ENCODE measurements at places on chromosomes 11 and 22.

- no peak for DNase-seq
Measured at GRCh38 chr11:764322-765024, 12.8 kb downstream of the GATD1 start.

GRCh38 chr11:32434356-32435151 is 785 bp downstream of the WT1 start:
- DNase-seq, result no peak

DNA sequence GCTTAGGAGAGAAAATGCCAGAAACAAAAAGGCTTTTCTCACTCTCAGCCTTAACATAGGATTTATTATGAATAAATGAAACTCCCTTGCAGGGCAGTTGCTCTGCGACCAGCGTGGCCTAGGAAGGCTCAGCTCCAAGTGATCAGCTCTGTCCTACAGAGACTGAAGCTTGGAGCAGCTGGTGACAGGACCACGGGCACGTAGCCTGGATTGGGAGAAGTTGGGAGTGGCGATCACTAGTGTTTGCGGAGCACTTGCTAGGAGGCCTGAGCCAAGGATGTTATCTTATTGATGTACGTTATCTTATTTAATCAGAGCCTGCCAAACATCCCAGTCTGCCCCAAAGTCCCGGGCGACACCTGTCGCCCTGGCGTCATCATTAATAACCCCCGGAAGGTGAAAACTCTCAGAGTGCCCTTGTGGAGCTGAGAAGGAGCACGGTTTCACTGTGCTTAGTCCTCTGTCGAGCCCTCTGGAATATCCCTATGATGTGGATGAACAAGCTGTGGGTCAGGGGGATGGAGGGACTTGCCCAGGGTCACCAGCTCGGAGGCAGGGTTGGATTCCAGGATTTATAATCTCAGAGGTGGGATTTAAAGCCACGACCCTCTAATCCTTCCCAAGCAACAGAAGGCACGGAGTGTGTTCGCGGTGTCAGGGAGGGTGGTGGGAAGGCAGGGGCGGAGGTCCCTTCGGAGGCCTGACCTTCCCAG is 40.8 kb upstream of the SMIM38 start:
- DNase-seq, result no peak

- DNase-seq, result no peak
Measured at GRCh38 chr11:61460986-61461385, 31.1 kb downstream of the SDHAF2 start.

- DNase-seq, result no peak
Measured at GRCh38 chr11:126361400-126361799, 5.9 kb downstream of the ST3GAL4 start.

- DNase-seq, result no peak
Measured at GRCh38 chr11:114089748-114090147, 30.2 kb downstream of the ZBTB16 start.

DNA sequence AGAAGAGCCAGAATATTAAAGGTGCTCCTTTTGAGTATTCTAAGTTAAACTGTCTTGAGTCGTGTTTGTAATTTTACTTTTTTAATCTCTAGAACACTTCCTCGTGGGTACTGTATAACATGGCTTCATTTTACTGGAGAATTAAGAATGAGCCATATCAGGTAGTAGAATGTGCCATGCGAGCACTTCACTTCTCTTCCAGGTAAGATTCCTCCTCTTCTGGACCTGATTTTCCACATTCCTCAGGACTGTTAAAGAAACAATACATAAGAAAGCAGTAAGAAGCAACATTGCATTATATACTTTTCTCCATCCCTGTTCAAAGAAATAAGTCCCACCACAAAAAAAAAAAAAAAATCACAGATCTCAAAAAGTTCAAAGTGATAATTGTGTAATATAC is 37.9 kb downstream of the TTC17 start:
- DNase-seq, result no peak

DNA sequence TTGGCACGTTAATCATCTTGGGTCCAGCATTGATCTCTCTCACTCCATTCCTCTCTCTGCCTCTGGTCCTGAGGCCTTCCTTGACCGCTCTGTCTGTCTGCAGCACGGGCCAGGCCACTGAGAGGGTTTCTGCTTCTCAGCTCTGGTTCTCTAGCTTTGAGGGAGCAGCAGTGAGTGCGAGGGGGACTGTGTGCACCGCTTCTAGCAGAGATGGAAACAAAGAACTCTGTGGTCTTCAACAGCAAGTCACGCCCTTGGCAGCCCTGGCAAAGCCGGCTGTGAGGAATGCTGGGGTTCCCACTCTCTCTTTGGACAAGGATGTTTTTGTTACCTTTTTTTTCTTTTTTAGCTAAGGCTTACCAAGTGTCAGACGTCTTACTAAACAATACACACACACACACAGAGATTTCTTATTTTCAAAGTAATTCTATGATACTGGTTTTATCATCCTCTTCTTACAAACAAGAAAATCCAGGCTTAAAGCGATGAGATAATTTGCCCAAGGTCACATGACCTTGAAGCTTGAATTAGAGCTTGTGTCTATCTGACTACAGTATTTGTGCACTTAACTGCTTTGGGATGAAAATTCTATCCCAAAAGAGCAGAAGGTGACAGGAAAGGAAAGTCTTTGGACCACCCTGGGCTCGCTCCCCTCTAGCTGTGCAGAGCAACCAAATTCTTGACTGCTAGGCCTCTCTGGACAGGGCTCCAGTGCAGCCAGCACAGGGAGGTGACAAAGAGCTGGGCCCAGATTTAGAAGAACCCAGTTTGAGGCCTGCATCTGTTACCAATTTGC is 293.2 kb downstream of the NTM start:
- no peak for DNase-seq

GRCh38 chr11:2099516-2100349 is 39.5 kb downstream of the IGF2 start:
- DNase-seq, result peak; percentile 17

- DNase-seq, result peak; percentile 72
Measured at GRCh38 chr11:67265633-67266448, 432 bp upstream of the GRK2 start.

DNA sequence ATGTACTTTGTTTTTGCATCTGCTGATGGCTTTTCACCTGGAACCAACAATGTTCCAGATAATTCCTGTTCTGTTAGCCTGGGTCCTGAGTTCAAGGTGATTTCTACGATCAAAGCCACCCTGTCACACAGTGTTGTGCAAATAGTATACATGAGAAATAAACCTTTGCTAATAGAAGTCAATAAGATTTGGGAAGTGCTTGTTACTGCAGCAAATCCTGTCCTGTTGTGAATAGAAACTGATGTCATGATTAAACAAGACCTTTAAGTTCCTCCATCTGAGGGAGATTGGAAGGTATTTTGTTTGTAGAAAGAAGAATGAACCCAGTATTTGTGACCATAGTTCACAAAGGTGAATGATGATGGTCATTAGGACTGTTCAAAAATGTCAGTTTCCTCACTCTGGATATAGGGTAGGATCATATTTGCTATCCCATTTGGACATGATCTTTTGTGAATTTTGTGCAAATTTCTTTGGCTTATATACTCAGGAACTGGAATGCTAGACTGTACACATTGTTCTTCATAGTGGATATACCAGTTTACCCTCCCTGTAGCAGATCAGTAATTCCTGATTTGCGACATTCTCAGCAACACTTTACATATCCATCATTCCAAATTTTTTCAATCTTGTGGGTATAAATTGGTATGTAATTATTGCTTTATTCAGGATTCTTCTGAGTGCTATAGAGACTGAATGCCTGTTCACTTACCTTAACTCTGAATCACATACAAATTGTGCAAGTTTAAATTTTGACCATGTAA is 428.5 kb downstream of the METTL15 start:
- DNase-seq, result no peak

DNA sequence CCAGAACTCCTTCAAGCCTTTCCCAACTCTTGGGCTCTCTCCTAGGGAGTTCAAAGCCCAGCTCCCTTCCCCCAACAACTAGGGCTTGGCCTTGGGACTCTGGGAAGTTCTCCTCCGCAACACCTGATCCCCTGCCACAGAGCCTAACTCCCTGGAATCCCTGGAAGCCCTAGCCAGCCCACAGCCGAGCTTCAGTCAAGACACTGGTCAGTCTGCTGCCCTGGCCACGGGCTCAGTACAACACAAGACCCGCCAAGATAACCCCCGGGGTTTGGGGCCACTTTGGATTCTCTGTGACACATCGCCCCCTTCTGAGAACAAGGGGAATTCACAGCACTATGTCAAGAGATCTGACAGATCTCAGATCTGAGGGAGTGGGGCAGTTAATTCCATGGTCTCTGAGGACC is 58.3 kb downstream of the SLC22A12 start:
- DNase-seq, result peak; percentile 31

GRCh38 chr11:17159441-17159840 is 48.3 kb downstream of the PIK3C2A start:
- no peak for DNase-seq

DNA sequence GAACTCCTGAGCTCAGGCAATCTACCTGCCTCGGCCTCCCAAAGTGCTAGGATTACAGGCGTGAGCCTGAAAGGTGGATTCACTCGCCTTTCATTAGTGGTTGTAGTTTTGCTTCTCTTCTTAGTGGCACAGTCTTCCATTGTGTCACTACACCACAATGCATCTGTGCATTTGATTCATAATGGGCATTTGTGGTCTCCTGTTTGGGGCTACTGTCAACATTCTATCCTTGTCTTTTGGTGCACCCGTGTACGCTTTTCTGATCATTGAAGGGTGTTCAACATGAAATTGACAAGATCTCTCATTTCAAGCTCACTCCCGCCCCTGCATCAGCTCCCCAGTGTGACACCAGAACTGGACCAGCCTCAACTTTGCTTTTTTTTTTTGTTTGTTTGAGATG is 2.0 kb upstream of the SYT12 start:
- no peak for DNase-seq

- DNase-seq, result peak; percentile 51
Measured at GRCh38 chr11:12430954-12431595, 53.7 kb downstream of the PARVA start.

- DNase-seq, result no peak
Measured at GRCh38 chr22:19782533-19782932, 22.0 kb downstream of the TBX1 start.

DNA sequence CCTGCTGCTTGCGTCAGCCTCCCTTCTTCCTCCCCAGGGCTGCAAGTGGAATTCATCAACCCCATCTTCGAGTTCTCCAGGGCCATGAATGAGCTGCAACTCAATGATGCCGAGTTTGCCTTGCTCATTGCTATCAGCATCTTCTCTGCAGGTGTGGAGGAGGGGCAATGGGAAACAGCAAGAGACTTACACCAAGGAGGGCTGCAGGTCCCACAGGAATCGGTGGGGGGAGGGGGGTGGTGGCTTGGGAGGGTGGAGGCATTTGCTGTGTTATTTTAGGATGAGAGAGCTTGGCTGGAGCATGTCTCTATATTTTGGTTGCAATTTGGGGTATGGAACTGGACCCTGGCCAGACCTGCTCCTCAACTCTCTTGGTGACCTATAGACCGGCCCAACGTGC is 2.1 kb upstream of the MADD start:
- DNase-seq, result no peak

- DNase-seq, result no peak
Measured at GRCh38 chr11:46436113-46436512, 44.5 kb upstream of the CHRM4 start.

GRCh38 chr22:43438666-43439347 is 27.0 kb downstream of the MPPED1 start:
- no peak for DNase-seq

- no peak for DNase-seq
Measured at GRCh38 chr11:19378814-19379213, 138.1 kb upstream of the E2F8 start.

DNA sequence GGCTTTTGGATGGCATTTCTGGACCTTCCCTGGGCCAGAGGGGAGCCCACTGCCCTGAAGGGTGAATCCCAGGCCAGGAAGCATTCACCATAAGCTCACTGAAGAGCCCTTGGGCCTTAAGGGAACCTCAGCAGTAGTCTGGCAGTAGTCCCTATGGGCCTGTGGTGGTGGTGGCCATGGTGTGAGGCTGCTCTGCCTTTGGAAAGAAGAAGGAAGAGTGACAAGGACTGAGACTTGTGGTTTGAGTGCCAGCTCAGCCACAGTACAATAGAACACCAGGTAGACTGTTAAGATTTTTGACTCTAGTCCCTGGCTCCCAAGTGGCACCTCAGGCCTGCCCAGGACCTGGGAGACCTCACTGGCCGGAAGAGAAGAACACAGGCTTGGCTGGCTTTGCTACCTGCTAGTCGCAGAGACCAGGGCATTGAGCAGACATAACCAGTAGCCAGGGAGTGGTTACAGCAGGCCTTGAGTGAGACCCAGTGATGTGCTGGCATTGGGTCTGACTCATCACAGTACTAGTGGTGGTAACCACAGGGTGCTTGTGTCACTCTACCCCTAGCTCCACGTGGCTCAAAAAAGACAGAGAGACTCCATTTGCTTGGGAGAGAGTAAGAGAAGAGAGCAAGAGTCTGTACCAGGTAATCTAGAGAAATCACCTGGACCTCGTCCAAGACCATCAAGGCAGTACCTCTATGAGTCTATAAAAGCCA is 259.8 kb upstream of the BLID start:
- no peak for DNase-seq

GRCh38 chr22:23899042-23899745 is 5.0 kb downstream of the MIF start:
- no peak for DNase-seq

DNA sequence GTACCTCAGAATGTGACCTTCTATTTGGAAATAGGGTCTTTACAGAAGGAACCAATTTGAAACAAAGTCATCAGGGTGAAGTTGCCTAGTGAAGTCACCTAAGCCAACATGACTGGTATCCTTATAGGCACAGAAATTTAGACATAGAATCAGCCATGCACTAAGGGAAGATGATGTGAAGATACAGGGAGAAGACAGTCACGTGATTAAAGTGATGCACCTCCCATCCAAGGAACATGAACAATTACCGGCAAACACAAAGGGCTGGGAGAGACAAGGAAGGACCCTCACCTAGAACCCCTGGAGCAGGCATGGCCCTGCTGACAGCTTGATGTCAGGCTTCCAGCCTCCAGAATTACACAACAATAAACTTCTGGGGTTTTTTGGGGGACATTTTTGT is 3.2 kb upstream of the CRYBB2 start:
- DNase-seq, result no peak

GRCh38 chr11:101030015-101030414 is 99.6 kb downstream of the PGR start:
- DNase-seq, result no peak

- DNase-seq, result peak; percentile 43
Measured at GRCh38 chr11:108824545-108824944, 159.7 kb downstream of the DDX10 start.

GRCh38 chr11:77821349-77821851 is 456 bp downstream of the AAMDC start:
- DNase-seq, result peak; percentile 28

DNA sequence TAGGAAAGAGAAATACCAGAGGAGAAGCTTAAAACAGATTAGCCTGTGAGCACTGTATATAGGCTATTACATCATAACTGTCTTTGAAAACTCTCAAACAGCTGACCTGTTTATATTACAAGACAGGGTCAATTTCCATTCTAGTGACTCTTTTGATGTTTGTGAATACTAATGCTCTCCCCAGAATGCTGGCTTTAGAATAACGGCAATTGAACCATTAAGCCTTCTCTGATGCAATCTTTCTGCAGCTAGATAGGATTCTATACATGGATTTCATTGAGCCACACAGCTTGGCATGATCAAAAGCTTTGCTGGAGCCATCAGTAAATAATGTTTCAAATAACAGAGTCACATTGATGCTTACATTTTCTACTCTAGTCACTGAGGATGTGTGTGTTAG is 122.7 kb upstream of the FAT3 start:
- no peak for DNase-seq

All from lung microvascular endothelial cell (primary cell).